ENCODE measurements at places on chromosomes 5 and 9. TPM values are rescaled to one million over a fixed set of nuclear protein-coding genes. Genes with fewer than 3 reads are reported as not detected.

The SPATA31A3 gene
- not detected for total RNA-seq

The TICAM2 gene
- total RNA-seq, result 1.5 TPM

The SPATA31C1 gene
- total RNA-seq, result not detected

The KCNV2 gene
- total RNA-seq, result not detected

The RETREG1 gene
- 3.2 TPM for total RNA-seq

The ANKRD31 gene
- total RNA-seq, result 0.06 TPM

The CRAT gene
- total RNA-seq, result 34.5 TPM

The PCDHB7 gene
- not detected for total RNA-seq

The SAPCD2 gene
- total RNA-seq, result 20.3 TPM

The PCDHA11 gene
- total RNA-seq, result 0.07 TPM

The CENPK gene
- total RNA-seq, result 25.9 TPM

The FGF10 gene
- total RNA-seq, result not detected

The MRPL22 gene
- total RNA-seq, result 57.6 TPM

The C1QTNF2 gene
- total RNA-seq, result 0.08 TPM

The PCDHGC3 gene
- total RNA-seq, result 6.6 TPM

The SMIM33 gene
- total RNA-seq, result not detected

The SHISAL2B gene
- not detected for total RNA-seq

The OTP gene
- total RNA-seq, result 0.08 TPM

The APBA1 gene
- 0.15 TPM for total RNA-seq

The ST8SIA4 gene
- total RNA-seq, result 0.45 TPM

The ZNF366 gene
- total RNA-seq, result not detected

The OBP2B gene
- not detected for total RNA-seq

The GLRA1 gene
- total RNA-seq, result not detected

The CTNND2 gene
- total RNA-seq, result 0.04 TPM

The ZNF658 gene
- 1.7 TPM for total RNA-seq

The SPATA31D4 gene
- total RNA-seq, result not detected

The DNAI1 gene
- 0.38 TPM for total RNA-seq

The SLC46A2 gene
- not detected for total RNA-seq

The OR1J1 gene
- not detected for total RNA-seq

The C9 gene
- total RNA-seq, result not detected

The SLC4A9 gene
- not detected for total RNA-seq

The TIMD4 gene
- total RNA-seq, result 0.60 TPM

The DMRTA1 gene
- total RNA-seq, result 0.56 TPM
